ENCODE measurements at places on chromosomes 3 and 15.

DNA sequence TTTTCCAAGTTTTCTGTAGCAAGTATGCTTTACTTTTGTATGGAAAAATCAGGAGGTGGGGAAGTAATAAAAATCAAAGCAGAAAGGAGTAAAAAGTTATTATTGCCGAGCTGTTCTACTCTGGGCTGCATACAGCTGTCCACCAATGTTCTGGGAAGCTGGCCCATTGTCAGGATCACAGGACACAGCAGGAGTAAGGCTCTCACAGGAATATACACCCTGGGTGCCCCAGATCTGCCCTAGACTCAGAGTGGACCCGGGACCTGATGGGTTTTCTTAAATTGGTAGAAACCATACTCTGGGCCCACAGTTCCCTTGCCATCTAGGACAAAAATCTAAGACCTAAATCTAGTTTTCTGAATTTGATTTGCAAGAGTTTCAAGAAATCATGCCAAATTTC, 60.4 kb downstream of the TNIK start:
- no peak for DNase-seq

DNA sequence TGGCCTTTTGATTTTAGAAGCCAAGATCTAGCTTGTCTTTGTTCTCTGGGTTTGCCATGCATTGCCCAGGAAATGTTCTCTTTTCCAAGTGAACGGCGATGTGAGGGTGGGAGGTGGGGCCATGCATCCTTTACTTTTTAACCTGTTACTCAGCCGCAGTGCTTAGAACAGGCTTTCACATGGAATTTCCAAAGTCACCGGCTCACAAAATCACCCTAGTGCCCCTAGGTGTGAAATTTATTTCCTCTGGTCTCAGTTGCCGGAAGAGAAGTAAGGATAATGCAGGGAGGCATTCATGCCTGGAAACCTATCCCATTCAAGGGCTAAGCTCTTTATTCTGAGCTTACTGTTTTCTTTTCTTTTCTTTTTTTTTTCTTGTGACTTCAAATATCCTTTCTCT, 93.2 kb downstream of the CACNA2D3 start:
- DNase-seq: no peak

GRCh38 chr15:68417897-68418296, 14.1 kb downstream of the ITGA11 start:
- DNase-seq: no peak

DNA sequence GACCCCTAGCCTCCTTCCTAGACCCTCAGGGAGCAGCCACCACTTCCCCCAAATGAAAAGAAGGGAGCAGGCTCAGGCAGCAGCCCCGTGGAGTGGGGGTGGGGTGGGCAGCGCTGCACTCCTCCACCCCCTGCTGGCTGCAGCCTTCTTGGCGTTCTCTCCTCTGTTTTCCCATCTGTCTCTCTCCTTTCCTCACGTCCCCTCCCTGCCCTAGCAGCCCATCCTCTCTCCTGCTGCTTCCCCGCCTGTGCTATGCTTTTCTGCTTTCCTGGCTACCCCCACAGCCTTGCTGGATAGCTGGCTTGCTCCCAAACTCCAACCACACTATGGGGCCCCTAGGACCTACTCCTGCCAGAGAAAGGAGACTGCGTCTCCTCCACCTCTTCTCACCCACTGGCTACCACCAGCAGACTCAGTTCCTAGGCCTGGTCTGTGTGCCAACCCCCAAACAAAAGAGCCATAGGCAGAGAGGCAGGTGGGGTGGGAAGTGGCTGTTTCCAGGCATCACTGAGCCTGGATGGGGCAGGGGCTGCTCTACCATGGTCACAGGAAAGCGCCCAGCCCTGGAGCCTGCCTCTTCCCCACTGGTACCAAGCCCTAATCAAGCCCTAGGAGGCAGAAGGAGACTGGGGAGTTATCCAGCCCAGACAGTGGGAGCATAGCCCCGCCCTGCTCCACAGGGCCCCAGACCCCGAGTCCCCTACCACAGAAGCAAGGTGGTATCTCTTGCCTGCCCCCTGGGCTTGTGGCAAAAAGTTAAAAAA, 3.4 kb upstream of the DISP2 start:
- DNase-seq: no peak

DNA sequence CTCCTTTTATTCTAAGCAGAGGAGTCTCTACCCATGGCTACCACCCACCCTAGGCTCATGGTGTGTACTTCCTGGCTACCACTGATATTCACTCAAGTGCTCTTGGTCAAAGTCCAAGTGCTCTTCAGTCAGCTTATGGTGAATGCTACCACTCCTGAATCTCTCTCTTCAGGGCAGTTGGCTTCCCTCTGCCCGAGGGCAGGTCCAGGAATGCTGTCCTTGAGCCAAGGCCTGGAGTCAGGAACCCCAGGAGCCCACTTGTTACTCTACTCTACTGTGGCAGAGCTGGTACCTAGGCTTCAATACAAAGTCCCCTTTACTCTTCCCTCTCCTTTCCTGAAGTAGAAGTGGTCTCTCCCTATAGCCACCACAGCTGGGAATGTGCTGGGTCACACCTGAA, 226.0 kb downstream of the DIPK2A start:
- no peak for DNase-seq

DNA sequence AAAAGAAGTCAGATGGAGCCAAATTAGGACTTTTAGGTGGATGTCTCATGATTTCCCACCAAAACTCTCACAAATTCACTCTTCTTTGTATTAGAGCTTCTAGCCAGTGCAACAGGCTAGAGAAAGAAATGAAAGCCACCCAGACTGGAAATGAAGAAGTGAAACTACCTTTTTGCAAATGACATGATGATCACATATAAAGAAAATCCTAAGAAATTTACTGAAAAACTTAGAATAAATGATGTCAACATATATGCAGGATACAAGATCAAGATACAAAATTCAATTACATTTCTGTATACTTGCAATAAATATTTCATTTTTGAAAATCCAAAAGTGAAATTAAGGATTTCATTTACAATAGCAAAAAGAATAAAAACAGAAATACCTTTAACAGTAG, 110.8 kb downstream of the LRIG1 start:
- DNase-seq: no peak

DNA sequence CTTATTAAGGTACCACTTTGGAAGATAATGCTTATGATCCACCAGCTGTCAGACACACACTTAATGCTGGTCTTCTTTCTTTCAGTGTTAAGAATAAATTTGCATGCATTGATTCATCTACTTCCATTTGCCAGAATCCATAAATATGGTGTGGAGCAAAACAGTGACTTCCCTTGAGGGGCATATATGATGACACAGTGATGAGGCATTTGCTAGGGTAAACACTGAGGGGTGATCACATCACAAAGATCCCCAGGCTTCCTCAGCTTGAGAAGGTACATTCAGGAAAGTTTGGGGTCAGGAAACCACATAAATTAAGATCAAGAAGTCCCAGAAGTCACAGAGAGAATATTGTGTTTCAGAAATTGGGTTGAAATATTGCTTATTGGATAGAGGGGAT, 9.9 kb upstream of the ZBED2 start:
- DNase-seq: no peak

- DNase-seq: no peak
Measured at GRCh38 chr15:88940110-88940675, 27.0 kb upstream of the MFGE8 start.

GRCh38 chr3:127684871-127685707, 12.3 kb downstream of the ABTB1 start:
- DNase-seq: no peak

DNA sequence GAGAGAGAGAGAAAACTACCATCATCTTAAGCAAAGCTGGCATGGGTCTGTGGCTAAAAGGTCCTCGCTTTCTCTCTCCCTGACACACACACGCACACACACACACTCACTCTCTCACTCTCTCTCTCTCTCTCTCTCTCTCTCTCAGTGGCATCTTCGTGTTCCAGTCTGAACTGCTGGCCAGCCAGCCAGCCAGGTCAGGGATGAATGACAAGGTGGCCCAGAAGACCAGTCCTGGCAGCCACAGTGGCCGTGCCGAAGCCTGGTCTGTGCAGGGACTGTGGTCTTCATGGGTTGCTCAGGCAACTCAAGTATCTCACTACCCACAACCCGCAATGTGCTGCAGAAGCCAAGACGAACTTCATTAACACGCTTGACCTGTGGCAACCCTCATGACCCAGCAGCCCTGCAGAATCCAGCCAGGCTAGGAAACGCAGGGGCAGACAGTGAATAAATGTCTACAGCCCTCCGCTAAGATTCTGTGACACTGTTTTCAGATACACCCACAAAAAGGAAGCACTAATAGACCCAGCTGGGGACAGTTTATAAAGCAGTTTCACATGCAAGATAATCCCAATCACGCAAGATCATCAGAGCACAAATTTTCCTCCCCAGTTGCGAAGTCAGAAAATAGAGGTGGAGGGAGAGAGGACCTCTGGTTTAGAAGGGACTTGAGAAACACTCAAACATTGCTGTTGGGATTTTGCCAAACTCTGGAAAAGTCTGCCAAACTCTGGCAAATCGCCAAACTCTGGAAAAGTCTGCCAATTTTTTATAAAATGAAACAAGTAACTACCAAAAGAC, 66.4 kb downstream of the XXYLT1 start:
- no peak for DNase-seq

GRCh38 chr15:87981969-87982368, 274.6 kb downstream of the NTRK3 start:
- DNase-seq: no peak

Measured in activated naive CD4-positive, alpha-beta T cell (primary cell).